ENCODE measurements at places on chromosomes 7 and 10.

DNA sequence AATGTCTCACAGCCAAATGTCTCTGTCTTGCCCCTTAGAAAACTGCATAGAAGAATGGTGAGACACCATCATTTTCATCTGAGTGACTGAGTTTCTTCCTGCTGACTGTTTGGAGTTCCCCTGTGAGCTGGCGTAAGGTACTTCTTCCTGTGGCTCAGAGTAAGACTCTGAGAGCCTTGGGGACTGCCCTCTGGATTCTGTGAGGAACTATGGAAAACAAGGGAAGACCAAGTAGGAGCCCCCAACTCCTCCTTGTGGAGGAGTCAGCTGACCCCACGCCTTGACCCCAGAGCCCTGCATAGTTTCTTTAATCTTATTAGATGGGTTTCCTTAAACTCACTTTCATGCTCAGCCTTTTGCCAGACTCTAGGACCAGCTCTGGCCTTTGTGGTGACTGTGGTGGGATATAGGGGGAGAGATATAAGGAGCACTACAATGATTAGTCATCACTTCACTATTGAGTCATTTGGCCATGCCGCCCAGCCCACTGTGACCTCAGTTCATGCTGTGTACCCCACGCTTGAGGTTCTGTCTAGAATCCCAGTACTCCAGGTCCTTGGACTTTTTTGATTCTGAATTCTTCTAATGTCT, 51.8 kb upstream of the FAM133B start:
- no peak for DNase-seq

DNA sequence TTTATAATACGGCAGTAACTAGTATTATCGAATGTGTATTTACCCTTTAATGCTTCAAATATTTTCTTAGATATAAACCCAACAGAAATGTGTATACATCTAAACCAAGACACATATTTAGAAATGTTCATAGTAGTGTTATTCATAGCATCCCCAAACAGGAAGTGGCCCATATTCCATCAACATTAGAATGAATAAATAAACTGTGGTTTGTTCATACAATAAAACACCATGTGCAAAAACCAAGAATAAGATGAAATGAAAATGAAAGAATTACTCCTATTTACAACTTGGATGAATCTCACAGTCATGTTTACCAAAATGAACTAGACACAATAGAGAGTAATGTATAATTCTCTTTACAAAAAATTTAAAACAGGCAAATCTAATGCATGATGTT, 9.2 kb upstream of the CAV2 start:
- DNase-seq, result no peak

DNA sequence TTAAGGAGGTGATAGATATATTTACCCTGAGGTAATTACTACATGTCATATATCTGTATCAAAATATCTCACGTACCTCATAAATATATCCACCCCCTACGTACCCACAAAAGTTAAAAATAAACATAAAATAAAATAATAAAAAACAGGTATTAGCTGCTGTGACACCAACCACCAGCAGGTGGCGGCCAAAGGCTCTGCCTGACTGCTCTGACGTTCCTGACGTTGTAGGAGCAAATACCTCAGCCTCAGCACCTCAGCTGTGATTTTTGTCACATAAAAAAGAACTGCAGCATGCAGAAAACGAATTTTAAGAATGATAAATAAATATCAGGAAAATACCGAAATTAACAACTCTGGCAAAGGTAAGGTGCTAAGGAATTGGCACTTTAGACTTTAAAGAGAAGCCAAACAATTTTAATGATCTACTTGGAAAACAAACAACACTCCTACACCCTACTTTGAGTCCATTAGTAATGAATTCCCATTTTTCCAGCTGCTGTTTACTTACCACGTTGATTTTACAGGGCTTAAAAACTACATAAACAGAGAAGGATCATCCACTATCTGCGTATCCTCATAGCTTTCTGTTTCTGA, 125.4 kb upstream of the TARP start:
- DNase-seq, result peak; percentile 29

- no peak for DNase-seq
These were observed 354.7 kb downstream of the HPSE2 start for GRCh38 chr10:98880971-98881370.

DNA sequence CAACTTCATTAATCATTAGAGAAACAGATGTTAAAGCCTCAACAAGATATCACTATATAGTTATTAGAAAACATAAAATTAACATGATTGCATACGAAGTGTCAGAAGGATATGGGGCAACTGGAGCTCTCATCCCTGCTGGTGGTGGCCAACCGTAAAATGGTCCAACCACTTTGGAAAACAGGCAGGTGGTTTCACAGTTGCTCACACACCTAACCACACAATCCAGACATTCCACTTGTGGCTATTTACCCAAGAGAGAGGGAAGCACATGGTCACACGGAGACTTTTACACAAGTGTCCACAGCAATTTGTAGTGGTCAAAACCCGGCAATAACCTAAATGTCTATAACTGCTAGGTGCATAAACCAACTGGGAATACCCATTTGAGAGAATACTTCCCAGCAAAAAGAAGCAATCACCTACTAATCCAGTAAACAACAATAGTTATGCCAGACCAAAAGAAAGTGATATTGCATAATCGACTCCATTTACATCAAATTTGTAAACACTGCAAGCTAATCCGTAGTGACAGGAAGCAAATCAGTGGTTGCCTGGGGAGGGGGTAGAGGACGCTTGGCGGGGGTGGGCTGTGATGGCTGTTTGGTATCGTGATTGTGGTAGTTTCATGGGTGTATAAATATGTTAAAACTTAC, 91.8 kb downstream of the LARP4B start:
- no peak for DNase-seq

DNA sequence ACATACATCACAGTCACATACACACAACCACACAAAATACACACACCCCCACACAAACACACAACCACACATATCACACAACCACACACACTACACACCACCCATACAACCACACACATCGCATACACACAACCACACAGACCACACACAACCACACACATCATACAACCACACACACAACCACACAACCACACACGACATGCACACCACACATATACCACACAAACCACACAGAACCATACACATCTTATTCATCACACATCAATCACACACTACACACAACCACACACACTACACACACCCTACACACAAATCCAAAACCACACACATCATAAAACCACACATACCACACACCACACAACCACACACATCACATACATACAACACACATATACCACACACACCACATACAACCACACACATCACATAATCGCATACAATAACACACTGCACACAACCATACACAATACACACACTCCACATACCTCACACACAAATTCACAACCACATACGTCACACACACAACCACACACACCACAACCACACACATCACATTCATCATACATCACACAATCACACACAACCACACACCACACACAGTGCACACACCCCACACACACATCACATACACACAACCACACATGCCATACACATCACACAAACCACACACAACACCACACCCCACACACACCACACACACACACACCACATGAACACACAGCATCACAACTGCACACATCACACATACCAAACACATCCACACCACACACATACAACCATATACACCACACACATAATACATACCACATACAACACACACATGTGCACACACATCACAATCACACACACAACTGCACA, 30.4 kb downstream of the GPRIN2 start:
- no peak for DNase-seq

GRCh38 chr7:50423860-50424259, 26.3 kb downstream of the FIGNL1 start:
- DNase-seq, result no peak

DNA sequence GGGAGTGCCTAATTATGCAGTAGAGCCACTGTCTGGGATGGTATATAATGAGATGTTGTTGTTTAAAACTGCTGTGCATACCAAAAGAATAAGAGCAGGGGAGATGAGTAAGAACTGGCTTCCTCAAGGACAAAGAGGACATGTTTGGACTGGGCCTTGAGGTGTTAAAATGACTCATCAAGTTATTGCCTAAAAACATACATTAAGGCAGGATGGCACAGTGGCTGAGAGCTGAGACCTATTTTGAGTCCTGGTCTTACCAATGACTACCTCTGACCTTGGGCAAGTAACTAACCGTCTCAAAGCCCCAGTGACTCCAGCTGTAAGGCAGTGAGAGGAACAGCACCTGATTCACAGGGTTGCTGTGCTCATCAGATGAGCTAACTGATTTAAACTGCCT, 71.1 kb downstream of the CFAP58 start:
- no peak for DNase-seq

- no peak for DNase-seq
These were observed 77.3 kb upstream of the PIP4K2A start for GRCh38 chr10:22791665-22792064.

DNA sequence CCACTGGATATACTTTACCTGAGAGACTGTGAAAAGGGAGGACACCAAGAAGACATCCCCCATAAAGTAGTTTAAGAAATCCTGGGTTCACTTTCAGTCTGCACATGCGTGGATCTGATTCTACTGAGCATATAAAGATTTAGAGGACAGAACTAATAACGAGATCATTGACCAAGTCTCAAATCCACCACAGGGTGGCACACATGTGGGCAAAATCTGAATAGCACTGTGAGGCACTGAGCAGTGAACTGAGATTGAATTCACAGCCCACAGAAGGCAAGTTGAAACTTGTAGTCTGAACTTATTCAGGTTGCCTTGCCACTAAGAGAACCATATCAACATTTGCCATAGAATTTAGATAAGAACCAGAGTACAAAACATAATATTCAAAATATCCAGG, 818.6 kb downstream of the GRID1 start:
- DNase-seq, result peak; percentile 47

DNA sequence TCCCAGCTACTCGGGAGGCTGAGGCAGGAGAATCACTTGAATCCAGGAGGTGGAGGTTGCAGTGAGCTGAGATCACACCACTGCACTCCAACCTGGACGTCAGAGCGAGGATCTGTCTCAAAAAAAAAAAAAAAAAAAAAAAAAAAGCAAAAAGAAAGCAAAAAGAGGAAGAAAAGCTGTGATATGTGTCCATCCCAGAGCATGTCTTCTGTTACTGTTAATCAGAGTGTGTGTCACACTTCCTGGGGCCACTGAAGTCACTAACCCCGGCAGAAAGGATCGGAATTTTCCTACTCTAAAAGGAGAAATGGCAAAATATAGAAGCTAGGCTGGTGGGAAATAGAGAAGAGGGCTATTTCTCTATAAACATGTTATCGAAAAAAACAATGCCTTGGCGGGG, 11.9 kb downstream of the PIK3AP1 start:
- DNase-seq, result no peak

DNA sequence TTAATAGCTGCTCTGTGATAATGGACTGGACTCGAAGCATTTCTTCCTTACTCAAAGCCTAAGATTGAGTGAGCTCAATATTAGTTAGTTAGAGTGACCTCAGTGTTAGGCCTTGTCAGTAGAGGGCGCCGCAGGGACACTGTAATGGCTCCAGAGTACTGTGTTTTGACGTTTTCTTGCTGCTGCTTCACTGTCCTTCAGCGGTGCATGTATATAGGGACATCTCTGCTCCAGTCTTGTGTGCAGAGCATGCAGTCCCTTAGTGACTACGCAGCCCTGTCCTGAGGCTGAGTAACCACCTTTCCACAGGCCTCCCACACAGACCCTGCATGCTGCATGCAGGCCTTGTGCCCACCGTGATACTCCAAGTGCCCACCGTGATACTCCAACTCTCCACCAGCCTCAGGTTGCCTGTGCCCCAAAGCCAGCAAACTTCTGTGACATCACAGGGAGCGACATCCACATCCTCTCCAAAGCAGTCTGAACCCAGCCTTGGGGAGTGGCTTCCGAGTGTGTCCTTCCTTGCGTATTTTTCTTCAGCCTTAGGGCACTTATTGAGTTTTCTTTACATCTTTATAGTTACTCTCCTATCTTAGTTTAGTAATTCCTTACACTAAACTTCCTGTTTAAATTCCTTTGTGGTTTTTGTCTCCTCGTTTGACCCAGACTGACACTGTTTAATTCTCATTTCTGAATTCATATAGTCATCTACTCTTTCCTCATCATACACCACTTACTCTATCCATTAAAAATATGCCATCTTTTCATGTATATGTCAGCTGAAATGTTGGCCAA, 118.2 kb downstream of the JAZF1 start:
- DNase-seq, result peak; percentile 74

GRCh38 chr7:43296306-43296705, 183.9 kb downstream of the HECW1 start:
- no peak for DNase-seq

- DNase-seq, result no peak
These were observed 634 bp upstream of the OR9A4 start for GRCh38 chr7:141915565-141915964.

DNA sequence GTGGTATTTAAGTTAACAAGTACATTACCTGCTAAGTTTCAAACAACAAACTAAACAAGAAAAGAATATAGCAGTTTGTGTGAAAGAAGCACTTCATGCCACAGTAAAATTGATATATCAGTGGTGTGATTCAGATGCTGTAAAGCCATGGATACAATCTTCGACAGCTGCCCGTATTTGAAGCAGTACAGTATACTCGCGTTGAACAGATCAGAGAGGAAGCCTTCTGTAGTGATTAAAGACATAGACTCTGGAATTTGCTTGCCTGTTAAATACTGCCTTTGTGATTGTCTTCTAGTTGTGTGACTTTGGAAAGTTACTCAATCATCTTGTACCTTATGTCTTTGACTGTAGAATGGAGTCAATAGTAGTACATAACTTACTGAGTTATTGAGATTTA, 71.7 kb downstream of the CHRM2 start:
- no peak for DNase-seq

GRCh38 chr10:45091968-45092367, 91.2 kb downstream of the ZNF22 start:
- DNase-seq, result no peak

DNA sequence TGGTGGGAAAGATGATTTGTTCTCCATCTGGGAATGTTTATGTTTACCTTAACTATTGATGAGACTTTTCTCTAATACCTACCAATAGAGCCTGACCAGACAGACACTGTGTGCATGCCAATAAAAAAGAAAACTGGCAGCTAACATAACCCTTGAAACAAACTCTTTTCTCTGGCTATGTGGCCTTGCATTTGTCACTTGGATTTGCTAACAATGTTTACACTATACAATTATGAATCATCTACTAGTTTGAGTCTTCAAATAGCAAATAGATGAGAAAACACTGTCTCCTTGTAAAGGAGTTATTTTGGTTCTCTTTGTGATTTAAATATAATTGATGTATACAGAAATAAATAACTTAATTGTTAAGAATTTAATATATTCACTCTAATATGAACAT, 273.1 kb downstream of the SEMA3D start:
- DNase-seq, result no peak

- DNase-seq, result no peak
These were observed 672.0 kb upstream of the FOXK1 start for GRCh38 chr7:4010061-4010605.

DNA sequence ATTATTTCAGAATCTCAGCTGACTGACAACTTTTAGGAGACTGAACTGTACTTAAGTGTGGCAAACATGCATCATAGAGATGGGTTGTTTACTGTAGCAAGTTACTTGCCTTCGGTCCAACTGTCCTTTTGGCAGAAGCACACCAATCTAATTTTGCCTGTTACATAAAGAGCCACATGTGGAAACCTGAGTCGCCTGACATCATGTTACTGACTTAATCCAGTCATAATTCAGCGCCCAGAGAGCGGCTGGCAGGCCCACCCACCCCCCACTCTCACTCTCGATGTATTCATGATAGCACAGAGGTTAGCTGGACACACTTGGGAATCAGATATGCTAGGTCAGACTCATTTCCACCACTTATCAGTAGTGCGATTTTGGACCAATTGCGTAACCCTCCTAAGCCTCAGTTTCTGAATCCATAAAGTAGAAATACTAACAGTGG, 57.3 kb upstream of the CAPZA2 start:
- DNase-seq, result no peak
